ENCODE measurements at places on chromosomes 11 and 22.

DNA sequence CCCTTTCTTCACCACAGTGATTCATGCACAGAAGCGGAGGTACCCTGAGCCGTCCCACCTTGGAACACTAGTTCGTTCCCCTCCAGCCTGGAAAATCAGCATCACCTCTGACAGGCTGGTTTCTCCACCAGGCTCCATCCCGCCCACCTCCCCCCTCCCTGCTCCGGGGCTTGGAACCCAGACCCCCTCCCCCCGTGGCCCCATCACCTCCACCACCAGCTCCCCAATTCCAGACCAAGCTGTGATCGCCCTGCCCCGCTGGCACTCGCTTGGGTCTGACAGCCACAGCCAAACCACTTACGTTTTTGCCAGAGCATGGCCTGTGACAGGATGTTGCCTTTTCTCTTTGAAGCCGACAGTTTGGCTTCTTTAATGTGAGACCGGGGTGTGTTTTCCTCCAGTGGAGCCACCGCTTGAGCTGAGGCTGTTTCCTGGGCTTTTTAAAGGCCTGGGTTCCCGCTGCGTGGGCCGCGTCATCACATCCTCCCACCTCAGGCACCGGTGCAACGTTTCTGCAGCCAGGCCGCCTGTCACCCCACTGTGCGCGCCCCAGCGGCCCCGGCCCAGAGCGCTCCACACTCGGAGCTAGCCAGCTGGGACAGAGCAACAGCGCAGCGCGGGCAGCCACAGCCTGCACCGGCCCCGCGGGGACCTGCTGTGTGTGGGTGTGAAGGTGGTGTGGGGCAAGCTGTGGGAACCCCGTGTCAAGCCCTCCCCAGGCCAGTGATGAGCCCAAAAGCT is at the start of gene POU2AF1:
POU2AF1 (minus strand) TSS at position 415 of the 741 bp plus-strand sequence; CDS start at position 317, 98 bp downstream.
- DNase-seq = no peak

GRCh38 chr11:2687223-2687530 is 12.6 kb downstream of the KCNQ1OT1 start:
- DNase-seq = no peak

DNA sequence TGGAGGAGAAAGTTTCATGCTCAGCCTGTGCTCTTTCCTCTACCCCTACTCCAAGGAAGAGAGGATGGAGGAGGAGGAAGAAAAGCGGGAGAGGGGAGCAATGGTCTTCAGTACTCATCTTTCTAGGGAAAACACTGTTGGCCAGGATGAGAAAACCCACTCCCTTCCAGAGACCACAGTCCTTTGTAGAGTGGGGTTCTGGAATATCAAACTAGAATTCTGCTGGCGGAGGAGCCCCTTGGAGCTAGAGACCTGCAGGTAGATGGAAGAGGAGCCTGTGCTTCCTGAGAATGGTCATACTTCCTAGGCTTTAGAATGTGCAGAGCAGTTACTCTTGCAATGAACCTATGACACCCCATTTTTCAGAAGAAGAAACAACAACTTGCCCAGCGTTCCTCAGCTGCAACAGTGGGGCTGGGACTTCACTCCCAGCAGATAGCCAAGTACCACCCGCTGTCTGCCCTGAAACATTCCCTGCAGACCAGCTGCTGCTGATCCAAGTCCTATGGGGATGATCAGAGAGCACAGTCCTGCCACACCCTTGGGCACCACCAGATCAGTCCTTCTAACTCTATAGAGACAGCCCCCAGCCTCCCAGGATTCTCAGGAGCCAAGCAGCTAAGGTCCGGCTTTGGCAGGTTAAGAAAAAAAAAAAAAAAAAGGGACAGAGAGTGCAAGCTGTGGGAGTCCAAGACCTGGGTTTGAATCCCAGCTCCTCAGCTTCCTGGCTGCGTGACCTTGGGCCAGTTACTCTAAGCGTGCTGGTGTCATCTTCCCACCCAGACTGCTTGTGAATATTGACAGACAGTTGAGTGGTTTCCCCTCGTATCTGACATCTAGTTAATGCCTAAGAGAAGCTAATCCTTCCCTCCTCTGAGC is 664 bp downstream of the PTGDR2 start:
- DNase-seq = no peak

DNA sequence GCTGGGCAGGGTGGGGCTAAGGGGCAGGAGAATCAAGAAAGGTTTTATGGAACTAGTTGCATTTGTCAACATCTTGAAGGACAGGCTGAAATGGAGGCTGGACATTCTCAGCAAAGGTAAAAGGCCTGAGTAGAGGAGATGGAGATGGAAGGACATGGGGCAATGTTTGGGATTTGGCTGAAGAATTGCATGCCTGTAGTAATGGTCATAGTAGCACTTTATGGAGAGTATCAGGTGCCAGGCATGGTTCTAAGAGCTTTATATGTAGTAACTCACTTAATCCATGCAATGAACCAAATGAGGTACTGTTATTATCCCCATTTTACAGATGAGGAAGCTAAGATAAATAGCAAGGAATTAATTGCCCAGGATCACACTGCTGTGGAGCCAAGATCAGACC is 23.9 kb downstream of the BMAL1 start:
- DNase-seq = no peak

DNA sequence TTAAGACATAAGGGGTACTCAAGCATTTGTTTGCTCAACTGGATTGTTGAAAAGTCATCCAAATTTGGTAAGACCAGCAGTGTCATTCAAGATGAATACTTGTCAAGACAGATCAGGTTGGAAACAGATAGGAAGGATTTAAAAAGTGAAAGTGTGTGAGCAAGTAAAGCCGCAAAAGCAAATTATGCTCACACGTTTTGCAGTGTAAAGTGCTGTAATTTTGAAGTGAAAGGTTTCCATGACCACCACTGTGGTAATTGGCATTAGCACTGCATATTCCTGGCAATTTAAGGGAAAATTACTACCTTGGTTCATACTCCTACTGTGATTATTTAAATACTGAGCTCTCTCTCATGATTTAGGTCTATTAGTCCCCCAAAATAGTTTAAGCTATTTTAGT is 704.1 kb upstream of the CCDC179 start:
- no peak for DNase-seq

- DNase-seq = no peak
These were observed 6.8 kb upstream of the OMP start for GRCh38 chr11:77095551-77096490.

GRCh38 chr11:124841840-124842239 is 23.4 kb upstream of the ROBO3 start:
- DNase-seq = no peak

DNA sequence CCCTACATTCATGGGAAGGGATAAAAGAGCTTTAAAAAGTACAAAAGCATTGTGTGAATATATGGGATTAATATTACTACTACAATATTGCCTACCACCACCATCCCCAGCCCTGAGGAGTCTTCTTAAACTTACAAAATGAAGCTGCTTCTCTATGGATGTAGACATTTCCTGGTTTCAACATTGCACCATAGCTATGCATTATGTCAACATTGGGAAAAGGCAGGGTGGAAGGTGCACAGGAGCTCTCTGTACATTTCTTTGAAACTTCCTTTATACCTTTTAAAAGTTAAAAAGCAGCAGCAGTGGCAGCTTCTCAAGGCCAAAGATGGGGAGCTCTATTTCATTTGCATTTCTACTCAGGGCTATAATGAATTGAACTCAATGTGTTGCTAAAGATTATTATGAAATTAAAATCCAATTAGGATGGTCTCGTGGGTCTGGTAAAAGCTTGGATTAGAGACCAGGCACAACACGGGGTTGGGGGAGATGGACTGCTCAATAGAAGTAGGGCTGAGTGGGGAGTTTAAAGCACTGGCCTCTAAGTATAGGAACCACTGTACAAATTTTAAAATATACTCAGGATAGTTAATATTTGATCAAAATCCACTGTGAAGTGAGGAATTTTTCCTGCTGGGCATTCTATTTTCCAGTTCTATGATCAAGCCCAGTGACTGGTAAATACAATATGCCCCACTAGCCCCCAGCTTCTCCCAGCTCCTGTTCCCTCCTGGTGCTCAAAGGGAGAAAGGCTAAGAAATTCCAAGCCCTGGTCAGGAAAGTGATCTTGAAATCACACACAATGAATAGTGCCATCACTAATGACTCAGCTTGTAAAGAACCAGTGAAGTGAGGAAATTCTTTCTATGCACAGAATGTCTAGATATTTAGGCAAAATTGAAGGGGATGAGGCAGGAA is 362.7 kb upstream of the CCDC90B start:
- no peak for DNase-seq

GRCh38 chr22:46133588-46133855 is 16.8 kb upstream of the PPARA start:
- no peak for DNase-seq

DNA sequence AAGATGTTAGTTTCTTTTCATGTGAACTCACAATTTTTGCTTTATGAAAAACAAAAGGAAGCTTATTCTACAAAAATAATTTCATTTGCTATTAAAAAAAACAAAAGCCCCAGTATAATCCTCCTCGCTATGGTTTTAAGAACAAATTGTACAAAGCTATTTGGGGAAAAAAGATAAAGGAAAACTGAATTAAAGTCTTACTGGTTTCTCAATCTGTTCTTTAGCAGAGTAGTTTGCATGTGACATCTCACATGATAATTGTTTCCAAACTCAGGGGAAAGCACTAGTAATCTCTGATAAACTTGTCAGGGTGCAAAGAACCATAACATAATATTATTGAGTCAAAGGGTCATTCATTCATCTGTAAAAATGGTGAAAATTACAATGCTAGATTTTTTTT is 2.9 kb upstream of the DDI1 start:
- no peak for DNase-seq

DNA sequence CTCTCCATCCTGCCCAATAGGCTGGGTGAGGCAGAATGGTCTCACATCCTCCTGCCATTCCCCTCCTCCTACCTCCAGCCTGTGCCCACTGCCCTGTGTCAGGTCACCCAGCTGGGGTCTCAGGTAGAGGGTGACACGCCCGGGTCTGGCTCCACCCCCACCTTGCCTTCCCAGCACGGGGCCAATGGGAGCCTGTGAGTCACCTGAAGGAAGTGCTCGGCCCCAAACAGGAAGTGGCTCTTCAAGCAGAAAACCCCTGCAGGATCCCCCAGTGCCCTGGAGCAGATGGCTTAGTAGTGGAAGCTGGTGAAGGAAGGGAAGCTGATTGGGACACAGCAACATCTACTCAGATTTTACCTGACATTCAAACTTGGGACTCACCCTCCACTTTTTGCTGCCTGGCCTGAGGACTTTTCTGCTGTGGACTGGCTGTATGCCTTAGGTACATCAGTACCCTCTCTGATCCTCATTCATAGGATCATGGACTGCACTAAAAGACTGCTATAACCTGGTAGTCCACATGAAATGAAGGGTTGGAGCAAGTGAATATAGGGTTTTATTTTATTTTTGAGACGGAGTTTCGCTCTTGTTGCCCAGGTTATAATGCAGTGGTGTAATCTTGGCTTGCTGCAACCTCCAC is 33.4 kb downstream of the GDPD5 start:
- DNase-seq = no peak

GRCh38 chr11:11563200-11563975 is 58.4 kb downstream of the GALNT18 start:
- no peak for DNase-seq

DNA sequence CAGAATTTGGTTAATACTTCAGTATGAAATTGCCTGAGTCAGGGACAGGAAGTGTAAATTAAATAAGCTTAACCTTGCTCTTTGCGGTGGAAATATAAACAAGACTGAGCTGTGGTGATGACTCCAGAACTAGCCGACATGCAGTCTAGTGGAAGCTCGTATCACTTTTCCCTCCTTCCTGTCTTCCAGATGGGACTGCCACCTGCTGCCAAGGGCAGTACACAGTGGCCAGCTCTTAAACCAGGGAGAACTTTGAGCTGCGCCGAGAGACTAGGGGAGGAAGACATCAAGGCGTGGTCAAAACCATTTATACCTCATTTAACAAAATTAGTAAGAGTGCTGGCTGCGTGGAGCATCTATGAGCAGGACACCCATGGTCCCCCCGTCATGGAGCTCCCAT is 31.3 kb upstream of the CTTN start:
- DNase-seq = no peak

GRCh38 chr11:105937738-105938137 is 84.3 kb downstream of the MSANTD4 start:
- DNase-seq = no peak

GRCh38 chr11:44067266-44067665 is 1.2 kb downstream of the ACCS start:
- DNase-seq = no peak

DNA sequence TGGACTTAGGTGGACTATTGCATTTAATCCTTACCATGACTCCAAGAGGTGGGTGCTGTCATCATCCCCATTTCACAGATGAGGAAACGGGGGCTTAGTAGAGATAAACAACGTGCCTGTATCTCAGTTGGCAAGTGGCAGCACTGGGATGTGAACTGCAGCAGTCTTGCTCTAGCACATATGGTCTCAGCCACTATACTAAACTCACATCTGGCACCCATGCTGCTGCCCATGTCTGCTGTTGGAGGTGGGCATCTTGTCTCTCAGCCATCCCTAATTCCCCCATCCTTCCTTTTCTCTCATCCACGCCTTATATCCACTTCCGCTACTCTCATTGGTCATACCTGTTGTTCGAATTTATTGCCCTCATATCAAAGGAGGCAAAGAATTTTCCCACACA is 3.8 kb downstream of the PRG3 start:
- DNase-seq = no peak

- DNase-seq = no peak
These were observed 4.6 kb downstream of the RFPL1 start for GRCh38 chr22:29442976-29443375.

DNA sequence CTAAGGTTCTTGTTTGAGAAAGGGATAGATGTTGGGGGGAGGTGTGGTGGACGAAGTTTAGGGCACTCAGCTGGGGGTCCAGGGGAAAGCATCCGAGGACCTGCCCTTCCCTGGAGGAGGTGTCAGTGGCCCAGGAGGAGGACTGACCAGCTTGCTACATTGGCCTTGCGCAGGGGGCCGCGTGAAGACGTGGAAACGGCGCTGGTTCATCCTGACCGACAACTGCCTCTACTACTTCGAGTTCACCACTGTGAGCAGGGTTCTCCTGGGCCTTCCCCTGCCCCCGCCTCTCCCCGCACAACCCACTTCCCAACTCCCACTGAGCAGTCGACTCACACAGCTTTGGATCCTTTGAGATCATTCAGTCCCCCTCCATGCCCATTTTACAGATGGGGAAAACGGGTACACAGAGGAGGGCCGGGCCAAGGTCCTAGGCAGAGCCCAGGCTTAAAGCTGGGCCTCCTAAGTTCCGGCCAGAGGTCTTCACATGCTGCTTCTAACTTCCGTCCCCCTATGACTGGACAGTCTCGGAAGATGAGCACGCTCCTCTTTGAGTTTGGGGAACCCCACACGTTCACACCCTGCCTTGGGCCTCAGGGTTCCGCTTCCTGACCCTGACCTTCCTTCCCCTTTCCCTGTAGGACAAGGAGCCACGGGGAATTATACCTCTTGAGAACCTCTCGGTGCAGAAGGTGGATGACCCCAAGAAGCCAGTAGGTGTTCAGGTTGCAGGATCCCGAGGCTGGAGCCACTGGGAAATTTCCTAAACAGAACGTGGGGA is 28.7 kb downstream of the CYTH4 start:
- DNase-seq = no peak
